LNCaP clone FGC (cell line): ENCODE measurements at places on chromosomes 1 and 21.

- DNase-seq: no peak
These were observed 7.3 kb upstream of the SLC35D1 start for GRCh38 chr1:67061266-67061665.

DNA sequence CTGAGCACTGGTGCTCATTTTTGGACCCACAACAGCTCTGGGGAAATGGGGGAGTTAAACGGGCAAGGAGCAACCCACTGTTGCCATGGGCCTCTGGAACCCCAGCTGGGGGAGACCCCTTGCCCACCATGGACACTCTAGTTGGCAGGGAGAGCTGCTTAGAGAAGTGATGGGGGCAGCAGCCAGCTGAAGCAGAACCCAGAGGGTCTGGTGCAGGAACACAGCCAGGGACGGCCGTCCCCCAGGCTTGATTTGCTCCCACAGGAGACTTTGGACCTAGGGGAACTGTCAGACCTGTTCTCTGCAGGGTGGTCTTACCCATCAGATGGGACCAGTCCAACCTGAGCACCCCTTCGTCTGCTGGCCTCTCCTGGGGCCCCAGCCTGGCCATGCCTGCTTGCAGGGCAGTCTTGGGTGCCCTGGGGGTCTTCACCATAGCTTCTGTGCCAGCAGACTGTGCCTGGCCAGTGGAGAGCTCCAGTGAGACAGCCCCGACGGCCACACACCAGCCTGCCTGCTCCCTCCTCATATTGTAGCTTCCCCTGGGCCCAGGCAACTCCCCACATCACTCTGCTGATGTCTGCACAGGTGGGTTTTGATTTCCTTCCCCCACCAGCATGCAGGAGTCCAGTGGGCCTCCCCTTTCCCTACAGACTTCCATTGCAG lies 11.3 kb downstream of the SPATC1L start:
- DNase-seq: no peak

DNA sequence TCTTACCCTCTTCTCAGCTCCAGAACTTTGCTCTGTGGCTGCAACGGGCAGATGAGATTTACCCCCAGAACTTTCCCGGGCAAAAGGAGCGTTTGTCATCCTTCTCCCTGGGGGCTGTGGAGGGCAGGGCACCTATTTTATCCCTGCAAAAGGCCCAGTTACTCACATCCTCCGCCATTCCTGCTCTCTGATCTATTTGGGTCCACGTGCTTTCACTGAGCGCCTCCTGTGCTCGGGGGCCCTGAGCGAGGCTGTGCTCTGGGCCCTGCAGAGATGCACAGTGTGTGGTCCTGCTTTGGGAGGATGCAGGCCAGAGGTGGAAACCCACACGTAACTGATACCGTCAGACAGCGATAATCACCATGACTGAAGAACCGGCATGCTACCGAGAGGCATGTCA lies 2.4 kb upstream of the CSMD2 start:
- DNase-seq: no peak

DNA sequence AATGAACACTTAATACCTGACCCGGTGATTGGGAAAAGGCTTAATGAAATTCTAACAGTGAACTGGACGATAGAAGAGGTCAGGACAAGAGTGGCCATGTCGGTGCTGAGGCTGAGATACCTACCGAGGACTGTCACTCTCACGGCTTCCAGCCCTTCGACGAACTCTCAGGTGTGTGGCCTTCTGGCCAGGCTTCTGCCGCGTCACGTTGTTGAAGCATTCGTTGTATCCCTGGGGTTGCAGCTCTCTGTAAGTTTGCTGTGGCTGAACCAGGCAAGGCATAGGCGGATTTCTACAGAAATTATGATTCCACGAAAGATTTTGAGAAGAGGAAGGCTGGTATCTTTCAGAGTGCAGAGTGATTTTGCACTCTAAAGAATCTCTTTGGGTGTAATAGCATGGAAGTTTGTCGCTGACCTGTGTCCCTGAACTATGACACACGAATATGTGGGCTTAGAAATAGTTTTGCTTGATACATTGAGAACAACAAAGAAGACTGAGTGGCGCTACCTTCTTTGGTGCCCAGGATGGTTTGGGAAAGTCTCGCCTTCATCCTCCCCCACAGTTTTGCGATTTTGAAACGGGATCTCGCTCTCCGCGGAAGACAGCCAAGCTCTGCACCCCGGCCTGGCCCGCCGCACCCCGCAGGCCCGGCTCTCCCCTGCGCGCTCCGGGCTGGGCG lies 403 bp upstream of the EPHX4 start:
- no peak for DNase-seq

GRCh38 chr1:234727018-234727940 lies 117.3 kb upstream of the IRF2BP2 start:
- no peak for DNase-seq

- no peak for DNase-seq
These were observed 372.2 kb downstream of the RRAGC start for GRCh38 chr1:38487396-38487795.

DNA sequence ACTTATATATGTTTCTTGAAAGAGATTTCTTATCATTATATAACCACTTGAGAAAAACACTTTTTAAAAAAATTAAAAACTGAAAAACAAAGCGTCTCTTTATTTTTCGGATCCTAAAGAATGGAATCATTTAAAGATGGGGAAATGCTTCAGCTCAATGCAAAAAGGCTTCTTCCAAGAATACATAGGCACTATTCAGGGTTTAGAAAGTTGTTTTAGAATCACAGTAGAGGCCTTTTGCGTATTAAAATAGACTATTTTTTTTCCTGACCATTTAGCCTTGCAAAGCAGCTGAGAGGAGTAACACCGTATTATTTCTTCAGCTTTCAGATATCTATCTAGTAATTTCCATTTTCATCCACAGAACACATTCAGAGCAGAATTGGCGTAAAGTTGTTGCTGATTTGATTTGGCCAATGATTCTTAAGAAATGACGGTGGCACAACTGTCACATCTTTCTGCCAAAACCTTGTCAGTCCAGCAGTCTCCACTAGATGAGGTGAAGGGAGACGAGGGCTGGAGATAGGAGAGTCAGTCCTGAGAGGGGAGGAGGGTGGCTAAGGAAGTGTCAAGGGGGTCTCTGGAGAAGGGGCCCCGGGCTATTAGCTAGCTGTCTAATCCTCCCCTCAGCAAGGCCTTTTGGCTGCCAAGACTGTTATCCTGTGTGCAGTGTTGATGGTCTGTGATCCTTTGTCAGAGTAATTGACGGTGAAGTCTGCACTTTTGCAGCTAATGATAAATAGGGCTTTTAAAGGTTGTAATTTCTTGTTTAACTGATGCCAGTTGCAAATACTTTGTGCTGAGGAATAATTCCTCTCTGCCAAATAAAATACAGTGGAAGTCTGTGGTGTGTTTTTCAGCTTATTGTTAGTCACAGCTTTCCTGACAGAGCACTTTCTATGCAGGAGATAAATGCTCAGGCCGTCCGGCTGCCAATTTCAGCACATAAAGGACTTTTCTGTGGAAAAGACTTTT lies 34.7 kb downstream of the PRRX1 start:
- no peak for DNase-seq

- DNase-seq: peak; percentile 32
These were observed 5.6 kb downstream of the OSBPL9 start for GRCh38 chr1:51622455-51622913.

DNA sequence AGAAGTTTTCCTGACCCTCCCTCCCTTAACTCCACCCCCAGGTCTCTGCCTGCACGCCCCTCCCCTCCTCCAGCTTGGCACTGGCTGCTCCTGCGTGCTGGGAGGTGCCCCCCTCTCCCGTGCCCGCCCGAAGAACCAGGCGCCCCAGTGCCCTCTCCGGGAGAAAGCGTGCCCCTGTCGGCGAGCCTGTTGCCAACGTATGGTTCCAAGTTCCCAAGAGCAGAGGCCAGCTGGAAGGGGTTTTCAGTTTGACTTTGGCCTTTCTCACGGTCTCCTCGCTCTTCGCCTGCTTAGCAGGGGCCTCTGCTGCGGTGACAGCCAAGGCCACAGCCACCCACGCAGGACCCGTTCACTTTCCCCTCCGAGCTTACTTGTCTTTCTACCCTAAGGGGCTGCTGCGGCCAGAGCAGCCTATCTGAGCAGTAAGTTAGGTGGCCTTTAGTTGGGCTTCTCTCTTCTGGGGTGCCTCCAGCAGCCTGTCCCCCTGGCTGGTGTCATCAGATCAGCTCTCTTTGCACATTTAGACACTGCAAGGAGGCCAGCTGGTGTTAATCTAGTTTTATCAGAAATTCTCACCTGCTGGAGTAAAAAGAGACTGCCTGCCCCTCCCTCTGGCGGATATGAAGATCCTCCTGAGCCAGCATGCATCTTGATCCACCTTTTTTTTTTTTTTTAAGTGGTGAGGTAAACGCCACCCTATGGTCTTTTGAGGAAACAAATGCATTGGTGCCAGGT lies 1.5 kb downstream of the STUM start:
- DNase-seq: no peak

- DNase-seq: no peak
These were observed at the start of gene MCOLN3 for GRCh38 chr1:85048296-85049064. Gene MCOLN3 (minus strand): TSS chr1:85048500. CDS start chr1:85045360, 3,140 bp downstream.

DNA sequence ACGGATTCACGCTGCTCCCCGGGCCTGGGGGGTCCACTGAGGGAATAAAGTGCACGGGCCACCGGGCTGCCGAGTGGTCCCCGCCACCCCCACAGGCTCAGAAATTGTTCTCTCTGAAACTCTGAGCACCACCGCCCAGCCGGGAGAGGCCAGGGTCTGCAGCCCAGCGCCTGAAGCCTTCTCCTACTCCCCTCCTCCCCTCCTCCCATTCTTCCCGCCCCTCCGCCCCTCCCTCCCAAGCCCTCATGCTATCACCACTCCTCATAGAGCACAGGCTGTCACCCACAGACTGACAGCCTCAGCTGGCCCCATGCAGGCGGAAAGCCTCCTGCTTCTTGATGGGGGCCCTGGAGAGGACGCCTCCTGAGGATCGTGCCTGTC lies 707 bp upstream of the GPR153 start:
- DNase-seq: no peak

DNA sequence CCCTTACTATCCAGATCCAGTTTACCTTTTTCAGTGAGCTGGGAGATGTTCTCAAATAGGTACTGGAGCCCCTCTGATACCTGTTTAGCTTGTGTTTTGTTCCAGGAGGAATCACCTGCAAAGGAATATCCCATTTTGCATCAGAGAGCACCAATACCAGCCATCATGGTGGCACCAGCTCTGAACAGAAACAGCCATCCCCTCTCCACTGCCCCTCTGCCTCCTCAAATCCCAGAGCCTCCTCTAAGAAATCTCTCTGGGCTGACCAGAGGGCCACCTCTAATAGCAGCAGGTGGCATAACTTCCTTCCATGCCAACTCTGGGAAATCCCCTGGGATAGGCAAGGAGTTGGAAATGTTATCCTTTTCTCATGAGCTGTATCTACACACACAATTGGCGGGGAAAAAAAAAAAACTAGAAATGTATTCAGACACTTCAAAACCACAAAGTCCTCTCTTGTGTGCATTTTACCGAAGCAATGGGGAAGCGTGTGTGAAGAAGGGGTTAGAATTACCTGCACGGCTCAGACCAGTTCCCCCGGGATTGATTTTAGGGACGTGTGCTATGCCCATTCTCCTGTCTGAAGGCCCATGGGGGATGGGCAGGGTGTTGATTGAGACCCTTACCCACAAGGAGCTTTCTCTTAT lies 2.4 kb downstream of the PGLYRP4 start:
- DNase-seq: no peak

- no peak for DNase-seq
These were observed 103.2 kb upstream of the CASZ1 start for GRCh38 chr1:10899490-10900250.

DNA sequence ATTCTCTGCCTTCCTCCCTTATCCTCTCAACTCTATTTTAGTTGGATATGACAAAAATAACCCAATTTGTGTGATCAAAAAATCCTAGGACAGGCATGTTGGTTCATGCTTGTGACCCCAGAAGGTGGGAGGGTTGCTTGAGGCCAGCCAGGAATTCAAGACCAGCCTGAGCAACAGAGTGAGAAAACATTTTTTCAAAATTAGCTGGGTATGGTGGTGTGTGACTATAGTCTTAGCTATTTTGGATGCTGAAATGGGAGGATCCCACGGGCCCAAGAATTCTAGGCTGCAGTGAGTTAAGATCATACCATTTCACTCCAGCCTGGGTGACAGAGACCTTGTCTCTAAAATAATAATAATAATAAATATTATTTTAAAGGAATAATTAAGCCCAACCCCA lies 1383.1 kb upstream of the ADGRL2 start:
- no peak for DNase-seq

- no peak for DNase-seq
These were observed 53.5 kb upstream of the CHODL start for GRCh38 chr21:18191139-18191538.

- DNase-seq: no peak
These were observed 699 bp downstream of the ECHDC2 start for GRCh38 chr1:52920791-52921291.

GRCh38 chr1:48492392-48492791 lies 20.4 kb upstream of the SPATA6 start:
- DNase-seq: peak; percentile 61

DNA sequence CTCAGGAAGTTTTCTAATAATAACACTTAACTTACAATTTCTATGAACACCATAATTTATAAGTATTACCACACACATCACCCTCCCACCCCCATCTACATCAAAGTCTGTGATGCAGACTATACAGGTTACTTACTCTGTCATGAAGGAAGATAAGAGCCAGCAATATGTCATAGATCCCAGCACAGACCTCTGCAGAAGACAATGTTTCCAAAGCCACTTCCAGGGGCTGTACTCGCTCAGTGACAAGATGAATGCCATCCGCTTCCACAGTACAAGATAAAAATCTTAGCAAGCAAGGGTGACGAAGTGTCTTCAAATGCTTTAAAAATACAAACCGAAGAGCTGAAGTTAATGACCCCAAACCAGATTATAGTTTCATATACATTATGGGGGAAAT lies 15.2 kb downstream of the SCYL3 start:
- no peak for DNase-seq

GRCh38 chr1:8482979-8483381 lies 165.1 kb downstream of the SLC45A1 start:
- peak; percentile 97 for DNase-seq

DNA sequence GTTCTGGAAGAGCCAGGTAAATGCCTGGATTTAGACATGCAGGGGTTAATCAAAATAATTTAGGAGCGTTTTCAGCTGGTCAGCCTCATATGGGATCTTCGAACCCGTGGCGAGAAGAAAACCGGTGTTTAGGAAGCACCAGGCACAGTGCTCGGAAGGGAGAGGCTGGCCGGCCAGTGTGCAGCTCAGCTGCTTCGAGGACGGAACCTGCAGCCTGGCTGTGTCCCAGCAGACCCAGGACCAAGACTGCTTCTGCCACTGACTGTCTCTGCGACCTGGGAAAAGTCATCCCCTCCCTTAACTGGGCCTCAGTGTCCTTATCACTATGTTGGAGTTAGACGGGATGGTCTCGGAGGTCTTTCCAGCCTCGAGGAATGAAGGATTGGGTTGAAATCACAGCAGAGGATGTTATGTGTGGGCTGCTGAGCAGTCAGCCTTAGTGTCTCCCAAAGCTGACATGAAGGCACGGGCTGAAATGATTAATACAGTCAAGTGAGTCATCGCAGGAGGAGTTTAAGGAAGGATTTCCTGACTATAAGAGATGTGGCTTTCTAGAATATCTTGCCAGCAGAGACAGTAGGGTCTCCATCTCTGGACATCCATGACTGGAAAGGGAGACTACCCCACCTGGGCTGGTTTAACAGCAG lies 20.8 kb downstream of the PPFIA4 start:
- DNase-seq: no peak
